Foreskin keratinocyte (primary cell): ENCODE measurements at places on chromosomes 3 and 15. TPM values are rescaled to one million over a fixed set of nuclear protein-coding genes. Genes with fewer than 3 reads are reported as not detected.

PTPRG gene
- 18.6 and 20.8 TPM in 2 replicates for total RNA-seq

DLEC1 gene
- not detected in 2 replicates for total RNA-seq

DLL4 gene
- not detected in 2 replicates for total RNA-seq

LINS1 gene
- 11.9 and 12.4 TPM in 2 replicates for total RNA-seq

GOLGA8J gene
- total RNA-seq: 0.07 TPM in 1 of 2 replicates, not detected in the other

SLC22A14 gene
- 0.14 TPM in 1 of 2 replicates, not detected in the other for total RNA-seq

ALS2CL gene
- total RNA-seq: 32.3 and 39.6 TPM in 2 replicates

RPUSD3 gene
- total RNA-seq: 56.4 and 62.2 TPM in 2 replicates

KIF7 gene
- 6.1 and 6.3 TPM in 2 replicates for total RNA-seq

FSTL1 gene
- total RNA-seq: 86.4 and 89.3 TPM in 2 replicates

FEZF2 gene
- total RNA-seq: not detected in 2 replicates

CHRM5 gene
- not detected in 2 replicates for total RNA-seq

DGKG gene
- total RNA-seq: 0.11 TPM in 1 of 2 replicates, not detected in the other

GOLGA8S gene
- total RNA-seq: 0.04 TPM in 1 of 2 replicates, not detected in the other

NOX5 gene
- 0.04 and 0.14 TPM in 2 replicates for total RNA-seq

B3GALNT1 gene
- total RNA-seq: 8.6 and 9.0 TPM in 2 replicates

GPR149 gene
- not detected in 2 replicates for total RNA-seq

EPHB3 gene
- total RNA-seq: 5.2 and 10.8 TPM in 2 replicates

GOLGA6D gene
- not detected in 2 replicates for total RNA-seq
